Stimulated activated effector memory CD8-positive, alpha-beta T cell treated with anti-CD3 and anti-CD28 coated beads, Interleukin-12 subunit alpha, Interleukin-12 subunit beta, amount 100 ng/mL, for 72 hours (primary cell): ENCODE measurements at places on chromosomes 2 and 18.

DNA sequence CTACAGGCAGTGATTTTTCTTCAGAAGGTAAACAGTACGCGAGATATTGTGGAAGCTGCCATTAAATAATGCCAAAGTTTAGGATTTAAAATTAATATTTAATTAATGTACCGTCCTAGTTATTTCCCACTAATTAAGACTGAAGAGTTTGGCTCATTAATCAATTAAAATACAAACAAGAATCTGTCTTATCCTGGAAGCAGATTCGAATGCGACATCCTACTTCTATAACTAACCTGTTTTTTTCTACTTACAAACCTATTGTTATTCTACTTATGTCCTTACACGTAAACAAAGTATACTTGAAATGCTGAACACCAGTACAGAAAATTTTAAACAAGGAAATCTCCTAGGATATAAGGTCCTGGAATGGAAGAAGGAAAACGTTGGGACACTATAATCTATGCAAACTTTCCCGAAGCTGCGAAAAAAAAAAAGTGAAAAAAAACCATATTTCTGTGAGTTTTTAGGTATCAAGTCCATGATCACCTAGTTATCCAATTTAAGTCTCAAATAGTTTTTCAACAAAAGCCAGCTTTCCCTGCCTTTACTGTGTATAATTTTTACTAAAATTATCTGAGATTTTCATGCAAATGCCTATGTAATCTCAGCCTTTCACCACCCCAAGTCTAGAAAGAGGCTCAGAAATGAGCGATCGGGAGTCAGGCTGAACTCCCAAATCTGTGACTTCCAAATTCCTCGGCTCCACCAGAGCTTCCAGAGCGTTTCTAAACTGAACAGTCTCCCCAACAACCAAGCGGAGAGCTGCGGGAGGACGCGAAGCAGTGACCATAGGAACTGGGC lies 1.2 kb upstream of the C2orf15 start:
- DNase-seq: no peak

DNA sequence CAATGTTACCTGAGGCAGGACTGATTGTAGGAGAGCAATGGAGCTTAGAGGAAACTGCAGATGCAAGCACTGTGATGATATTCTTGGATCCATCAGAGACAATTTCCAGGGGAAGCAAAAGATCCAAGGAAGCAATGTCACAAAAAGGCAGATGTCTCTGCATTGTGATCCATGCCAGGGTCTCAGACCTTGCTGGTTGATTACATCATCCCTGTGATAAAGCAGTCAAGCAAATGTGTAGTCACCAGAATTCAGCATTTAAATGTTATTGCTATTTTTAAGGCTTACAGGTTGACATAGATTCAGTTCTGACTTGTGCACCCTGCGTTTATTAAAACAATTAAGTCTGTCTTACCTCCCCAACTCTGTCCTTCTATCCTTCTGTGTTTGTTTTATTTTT lies 56.8 kb upstream of the CCDC85A start:
- no peak for DNase-seq

- DNase-seq: no peak
Observed at GRCh38 chr2:240247241-240247867, 106.9 kb upstream of the OTOS start.

DNA sequence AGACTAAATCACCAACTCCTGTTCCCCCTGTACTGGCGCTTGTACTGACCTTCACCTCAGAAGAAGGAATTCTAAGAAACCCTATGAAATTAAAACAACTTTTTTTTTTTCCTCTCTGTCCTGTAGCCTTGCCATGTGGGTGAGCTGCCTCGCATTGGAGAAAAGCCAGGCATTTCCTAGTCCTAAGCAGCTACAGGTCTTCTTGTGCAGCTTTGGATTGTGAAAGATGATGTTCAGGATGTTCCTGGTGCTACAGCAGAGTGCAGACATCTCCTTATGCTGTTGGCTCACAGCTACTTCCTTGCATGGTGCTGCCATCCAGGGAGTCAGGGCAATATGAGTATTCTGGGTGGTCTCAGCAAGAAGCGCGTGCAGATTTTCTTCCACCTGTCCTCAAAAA lies 11.9 kb downstream of the PIK3C3 start:
- no peak for DNase-seq

GRCh38 chr2:4745056-4745991 lies 946.9 kb upstream of the SOX11 start:
- no peak for DNase-seq

DNA sequence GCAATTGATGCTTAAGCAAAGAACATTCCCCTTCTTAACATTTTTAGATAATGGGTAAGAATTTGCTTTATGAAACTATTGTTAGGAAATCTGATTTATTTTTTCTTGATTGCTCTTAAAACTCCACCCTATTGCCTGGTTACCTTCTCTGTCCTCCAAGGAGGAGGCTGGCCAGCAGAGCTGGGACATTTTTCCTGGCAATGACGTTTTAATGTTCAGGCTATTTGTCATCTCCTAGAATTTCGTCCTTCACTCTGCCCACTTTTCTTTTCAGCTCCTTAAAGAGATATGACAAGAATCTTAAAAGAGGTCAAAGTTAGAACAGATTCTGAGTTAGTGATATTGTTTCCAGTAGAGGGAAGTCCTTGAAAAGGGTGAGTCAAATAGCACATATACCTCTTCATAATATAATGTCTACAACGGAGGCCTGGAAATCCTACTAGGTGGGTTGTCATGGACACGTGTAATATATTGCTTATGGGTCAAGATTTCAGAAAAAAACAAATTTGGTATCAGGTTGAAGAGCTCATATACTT lies 141.0 kb downstream of the CMPK2 start:
- no peak for DNase-seq

GRCh38 chr2:32330136-32330535 lies 26.7 kb upstream of the BIRC6 start:
- no peak for DNase-seq

- no peak for DNase-seq
Observed at GRCh38 chr18:35334212-35334611, 10.0 kb downstream of the ZNF24 start.

DNA sequence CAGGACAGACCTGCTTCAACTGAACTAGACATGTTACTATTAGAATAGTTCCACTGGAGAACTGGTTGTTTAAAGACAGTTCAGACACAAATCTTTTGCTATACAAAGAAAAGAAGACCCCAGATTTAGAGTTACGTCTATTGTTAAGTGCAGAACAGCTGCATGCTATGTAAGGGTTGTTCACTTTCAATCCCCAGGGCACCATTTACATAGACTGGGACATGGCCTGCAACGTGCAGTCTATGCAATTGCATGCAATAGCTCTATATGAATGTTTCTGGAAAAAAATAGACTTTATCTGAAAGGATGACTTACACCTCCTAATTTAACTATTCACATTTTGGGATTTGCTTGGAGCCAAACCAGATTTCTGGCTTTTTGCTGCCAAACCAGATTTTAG lies 36.1 kb upstream of the DPP10 start:
- DNase-seq: no peak

DNA sequence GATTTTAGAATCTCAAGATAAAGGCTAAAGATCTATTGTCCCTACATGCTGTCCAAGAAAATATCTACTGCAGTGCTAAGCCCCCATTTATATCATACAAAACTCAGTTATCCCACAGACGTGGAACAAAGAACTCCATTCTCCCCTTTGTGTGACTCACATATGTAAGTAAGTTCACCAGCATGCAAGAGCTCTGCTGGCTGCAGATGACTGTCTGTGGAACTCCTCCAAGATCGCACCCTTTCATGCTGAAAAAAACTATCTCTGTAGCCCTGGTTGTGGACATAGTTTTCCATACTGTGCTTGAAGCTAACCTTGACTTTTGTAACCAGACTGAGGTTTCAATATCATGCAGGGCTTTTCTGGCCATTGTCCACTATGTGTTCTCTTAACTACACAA lies 207.1 kb downstream of the ZNF521 start:
- no peak for DNase-seq

- no peak for DNase-seq
Observed at GRCh38 chr2:120622886-120623753, 112.5 kb upstream of the GLI2 start.

GRCh38 chr2:176137252-176137580 lies 7.7 kb downstream of the HOXD8 start:
- no peak for DNase-seq
